ENCODE measurements at places on chromosomes 4 and X.

- no peak for DNase-seq
Measured at GRCh38 chrX:106932492-106932923, 12.3 kb downstream of the CLDN2 start.

- DNase-seq: no peak
Measured at GRCh38 chr4:169033660-169034059, 23.6 kb upstream of the CBR4 start.

DNA sequence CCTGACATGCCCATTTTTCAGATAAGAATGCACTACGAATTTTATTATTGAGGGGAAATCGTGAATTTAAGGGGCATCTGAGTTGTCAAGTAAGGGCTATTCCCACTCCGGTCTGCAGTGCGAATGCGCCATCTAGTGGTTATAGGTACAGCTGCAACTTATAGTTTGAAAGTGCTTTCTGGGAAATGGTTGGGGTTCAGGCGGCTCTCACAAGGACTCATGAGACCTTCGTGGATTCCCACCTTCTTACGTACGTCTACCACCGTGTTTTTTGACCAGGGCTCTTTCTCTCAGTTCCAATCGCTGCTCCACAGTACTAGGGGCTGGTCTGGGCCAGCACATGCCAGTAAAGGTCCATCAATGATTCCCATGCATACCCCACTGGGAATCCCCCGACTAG lies 12.3 kb downstream of the MSL3 start:
- DNase-seq: peak; percentile 69

GRCh38 chr4:85086721-85087120 lies 120.2 kb upstream of the WDFY3 start:
- DNase-seq: no peak

DNA sequence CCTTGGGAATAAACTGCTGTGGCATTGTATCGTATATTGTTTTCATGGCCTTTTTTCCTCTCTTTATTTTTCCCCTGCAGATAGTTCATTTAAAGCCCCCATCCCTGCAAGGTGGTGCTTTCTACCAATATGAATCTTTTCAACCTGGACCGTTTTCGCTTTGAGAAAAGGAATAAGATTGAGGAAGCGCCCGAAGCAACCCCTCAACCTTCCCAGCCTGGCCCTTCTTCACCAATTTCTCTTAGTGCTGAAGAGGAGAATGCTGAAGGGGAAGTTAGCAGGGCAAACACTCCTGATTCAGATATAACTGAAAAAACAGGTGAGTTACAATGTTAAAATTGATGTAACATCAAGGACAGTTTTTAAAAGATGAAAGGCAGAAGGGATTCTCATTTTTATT lies 601 bp downstream of the SMARCAD1 start:
- DNase-seq: no peak

DNA sequence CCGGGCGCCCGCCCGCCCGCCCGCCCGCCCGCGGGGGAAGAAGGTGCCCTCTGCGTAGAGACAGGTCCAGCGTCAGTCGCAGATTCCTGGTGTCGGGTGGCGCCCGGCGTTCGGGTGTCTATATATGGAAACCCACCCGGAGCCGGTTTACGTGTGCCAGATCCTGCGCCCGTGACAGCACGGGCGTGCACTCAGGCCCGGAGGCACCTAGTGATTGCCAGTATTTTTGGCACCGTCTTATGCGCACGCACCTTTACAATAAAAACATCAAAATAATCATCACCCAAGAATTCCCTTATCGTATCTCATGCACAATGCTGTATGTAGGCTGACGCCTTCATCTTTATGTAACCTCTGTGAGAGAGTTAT lies 519 bp downstream of the SLC25A4 start:
- no peak for DNase-seq

- peak; percentile 11 for DNase-seq
Measured at GRCh38 chr4:177555007-177555574, 112.9 kb upstream of the AGA start.

- DNase-seq: no peak
Measured at GRCh38 chr4:119597377-119597776, 31.2 kb downstream of the PDE5A start.

DNA sequence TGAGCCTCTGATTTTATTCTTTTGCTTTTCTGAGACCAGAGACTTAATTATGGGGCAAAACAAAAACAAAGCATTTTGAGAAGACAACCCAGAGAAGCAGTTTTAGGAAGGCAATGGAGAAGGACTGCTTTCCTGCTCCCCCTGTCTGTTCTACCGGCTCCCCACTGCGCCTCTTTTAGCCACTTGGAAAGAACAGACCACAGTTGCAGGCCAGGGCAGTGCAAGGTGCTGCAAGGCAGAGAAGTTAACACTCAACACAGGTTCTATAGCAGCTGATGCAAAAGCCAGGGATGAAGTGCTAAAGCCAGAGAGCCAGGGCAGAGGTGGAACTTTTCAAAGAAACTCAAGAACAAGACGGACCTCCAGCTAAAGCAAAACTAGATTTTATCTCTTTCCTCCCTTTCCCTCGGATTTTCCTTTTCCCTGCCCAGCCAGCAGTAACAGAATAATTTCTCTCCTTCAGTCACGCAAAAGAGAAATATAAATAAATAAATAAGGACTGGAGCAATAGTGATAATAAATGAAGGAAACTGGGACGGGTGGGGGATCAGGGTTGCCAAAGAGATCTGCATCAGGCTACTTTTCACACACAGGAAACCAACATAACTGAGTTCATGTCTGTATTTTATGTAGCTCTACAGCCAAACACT lies 10.4 kb downstream of the SH3RF1 start:
- DNase-seq: no peak

DNA sequence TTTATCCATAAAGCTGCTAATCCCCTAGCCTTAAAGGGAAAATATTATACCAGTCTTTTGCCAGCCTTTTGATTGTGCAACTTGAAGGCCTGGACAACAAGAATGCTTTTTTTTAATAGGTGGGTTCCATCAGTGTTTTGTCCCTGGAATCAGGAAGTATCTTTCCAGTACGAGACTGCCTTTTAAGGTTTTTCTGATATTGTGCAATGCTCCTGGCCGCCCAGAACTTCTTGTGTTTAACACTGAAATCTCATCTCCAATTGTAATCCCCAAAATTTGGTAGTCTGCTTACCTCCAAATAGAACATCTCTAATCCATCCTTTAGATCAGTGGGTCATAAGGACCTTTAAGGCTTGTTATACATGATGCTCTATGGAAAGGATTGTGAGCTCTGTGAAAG lies 256.7 kb downstream of the NAF1 start:
- DNase-seq: no peak

DNA sequence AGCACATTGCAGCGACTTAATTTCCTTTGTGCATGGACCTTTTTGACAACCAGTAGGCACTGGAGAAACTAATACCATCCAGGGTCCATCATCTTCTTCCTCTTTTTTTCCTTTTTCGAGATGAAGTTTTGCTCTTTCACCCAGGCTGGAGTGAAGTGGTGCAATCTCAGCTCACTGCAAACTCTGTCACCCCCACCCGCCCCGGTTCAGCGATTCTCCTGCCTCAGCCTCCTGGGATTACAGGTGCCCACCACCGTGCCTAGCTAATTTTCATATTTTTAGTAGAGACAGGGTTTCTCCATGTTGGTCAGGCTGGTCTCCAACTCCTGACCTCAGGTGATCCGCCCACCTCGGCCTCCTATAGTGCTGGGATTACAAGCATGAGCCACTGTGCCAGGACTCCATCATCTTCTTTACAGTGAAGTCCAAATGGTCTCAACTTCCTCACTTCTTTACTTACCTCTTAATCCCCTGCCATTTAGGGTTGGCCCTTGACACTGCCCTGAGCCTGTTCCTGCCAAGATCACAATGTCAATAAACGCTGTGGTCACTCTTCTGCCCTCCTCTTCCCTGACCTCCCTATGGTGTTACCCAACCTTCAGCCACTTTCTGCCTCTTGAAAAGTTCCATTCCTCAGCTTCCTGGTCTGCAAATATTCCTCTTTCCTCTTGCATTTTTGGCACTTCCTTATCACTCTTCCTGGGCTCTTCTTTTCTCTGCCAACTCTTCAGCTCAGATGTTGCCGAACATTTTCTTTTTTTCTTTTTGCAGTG lies 119.8 kb upstream of the SLC34A2 start:
- no peak for DNase-seq

DNA sequence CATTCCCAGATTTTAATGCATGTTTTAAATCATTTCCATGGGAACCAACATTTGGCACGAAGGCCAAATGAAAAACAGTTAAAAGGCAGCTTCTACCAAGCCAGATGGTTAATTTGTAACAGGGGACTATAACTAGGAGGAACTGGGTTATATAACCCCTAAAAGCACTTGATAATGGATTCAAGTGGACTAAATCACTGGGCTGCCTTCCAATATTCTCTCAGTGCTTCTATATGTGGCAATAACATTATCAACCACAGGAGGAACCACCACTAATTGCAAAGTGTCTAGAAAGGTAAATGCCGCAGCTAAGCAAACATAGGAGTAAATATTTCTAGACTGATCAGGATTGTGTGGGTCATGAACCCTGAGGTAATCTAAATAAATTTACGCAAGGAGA lies 391.5 kb downstream of the UBE2NL start:
- no peak for DNase-seq

GRCh38 chr4:47462799-47463234 lies 685 bp downstream of the COMMD8 start:
- no peak for DNase-seq

DNA sequence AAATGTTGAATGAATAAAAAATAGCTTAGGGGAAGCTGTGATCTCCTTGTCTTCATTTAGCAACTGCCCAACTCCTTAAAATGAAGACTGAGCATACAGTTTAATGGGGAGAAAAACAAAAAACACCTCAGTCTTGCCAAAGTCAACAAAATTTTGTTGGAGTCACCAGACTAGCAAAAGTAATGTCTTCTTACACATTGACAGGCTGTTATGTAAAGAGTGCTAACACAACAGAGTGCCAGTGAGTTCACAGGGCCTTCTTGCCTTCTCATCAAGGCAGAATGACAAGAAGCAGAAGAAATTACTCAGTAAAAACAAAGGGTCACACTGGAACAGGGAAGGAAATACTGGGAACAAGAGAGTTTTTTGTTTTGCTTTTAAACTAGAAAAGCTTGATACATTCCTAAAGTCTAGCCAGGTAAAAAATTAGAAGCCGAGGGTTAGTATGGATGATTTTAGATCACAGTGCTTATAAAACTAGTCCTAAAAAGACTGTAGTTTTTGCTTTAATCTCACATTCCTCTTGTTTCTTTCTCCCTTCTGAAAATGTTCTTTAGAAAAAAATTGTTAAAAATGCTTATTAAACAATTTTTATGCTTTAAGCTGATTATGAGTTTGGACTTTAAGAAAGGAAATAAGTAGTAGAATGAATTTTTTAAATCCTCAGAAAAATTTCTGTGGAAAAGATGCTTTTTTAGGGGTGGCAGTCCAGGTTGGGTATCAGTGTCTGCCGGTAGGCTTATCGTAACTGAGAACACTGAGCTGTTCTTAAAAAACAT lies 38.7 kb upstream of the FRAS1 start:
- DNase-seq: no peak

DNA sequence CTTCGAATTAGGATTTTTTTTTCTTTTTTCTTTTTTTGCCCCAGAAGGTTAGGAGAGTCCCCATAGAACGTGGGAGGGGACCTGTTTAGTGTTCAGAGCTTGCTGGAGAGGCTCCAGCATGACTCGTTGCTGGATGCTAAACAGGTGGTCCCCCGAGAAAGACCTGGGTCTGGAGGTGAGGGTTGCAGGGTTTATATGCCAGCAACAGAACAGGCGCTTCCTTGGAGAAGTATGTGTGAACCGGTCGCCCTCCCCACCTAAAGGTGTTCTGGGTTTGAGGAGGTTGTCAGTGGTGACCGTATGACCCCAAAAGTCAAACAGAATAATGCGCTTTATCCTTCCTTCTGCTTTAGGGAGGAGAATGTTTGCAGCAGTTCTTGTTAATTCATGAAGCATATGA lies 52.1 kb upstream of the SHOX start:
- DNase-seq: no peak

DNA sequence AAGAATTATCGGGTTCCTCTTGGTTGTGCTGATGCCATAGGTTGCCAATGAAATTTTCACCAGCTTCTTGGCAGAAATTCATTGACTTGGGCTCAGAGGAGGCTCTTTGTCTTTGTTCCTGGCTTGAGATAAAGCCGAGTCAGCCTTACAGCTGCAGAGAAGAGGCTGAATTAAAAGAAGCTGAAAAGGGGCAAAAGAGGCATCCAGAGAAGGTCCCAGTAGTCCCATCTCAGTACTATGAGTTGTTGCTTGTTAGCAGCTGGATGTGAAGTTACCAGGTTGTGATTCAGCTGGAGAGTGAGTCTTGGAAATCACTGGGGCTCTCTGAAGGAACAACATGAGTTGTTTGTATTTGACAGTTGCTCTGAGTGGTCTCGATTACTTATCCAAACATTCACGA lies 59.7 kb downstream of the SMAD1 start:
- DNase-seq: no peak

GRCh38 chr4:53929955-53930798 lies 134.2 kb downstream of the CHIC2 start:
- DNase-seq: peak; percentile 59

DNA sequence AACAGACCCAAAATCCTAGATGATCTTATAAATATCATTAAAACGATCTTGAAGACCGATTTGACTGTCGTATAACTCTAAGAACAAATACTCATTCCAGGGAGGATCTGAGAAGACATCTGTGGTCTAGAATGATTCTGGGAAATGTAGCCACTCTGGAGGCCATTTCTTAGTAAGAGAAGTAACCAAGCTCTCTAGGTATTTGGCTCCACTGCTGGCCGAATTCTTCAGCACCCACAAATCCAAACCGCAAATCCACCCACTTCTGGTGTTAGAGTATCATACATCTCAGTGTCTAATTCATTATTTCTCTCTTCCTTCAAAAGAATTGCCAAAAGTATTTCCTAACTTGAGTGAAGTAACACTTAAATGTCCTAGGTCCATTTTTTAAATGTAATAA lies 23.9 kb downstream of the KLHL5 start:
- no peak for DNase-seq

- DNase-seq: no peak
Measured at GRCh38 chrX:23483396-23483795, 148.7 kb downstream of the PTCHD1 start.

DNA sequence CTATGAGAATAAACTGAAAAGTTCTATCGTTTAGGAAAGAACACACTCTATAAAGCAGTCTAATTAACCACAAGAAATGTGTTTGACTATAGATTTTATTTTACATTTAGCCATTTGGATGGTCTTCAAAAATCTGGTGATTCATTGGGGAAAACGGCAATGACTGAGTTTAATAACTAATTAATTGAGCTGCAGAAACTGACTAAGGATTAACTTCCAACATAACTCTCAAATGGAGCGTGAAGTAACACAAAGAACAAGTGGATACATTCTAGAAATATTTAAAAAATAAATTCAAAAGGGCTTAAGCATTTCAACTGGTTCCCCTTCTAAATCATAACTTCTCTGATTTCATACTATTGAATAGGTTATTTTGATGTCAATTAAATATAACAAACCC lies 1582.4 kb downstream of the PCDH18 start:
- DNase-seq: no peak

DNA sequence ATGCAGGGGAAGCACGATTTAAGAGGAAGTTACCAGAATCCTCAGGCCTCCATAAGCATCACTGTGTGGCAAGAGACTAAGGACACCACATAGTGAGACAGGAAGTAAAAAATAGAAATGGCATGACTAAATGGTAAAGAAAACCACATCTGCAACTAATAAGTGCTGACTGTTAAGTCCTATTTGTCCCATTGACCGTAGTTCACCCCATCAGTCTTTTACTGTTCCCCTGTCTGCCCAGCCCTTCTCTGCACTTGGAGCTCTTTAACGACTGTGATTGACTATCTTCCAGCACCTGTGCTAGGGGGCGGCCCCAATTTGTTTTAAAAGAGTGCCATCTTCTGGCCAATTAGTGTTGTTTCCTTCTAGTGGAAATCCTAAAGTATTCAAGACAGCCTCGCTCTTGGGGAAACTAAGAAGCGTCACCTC lies 94.2 kb downstream of the MAOA start:
- peak; percentile 58 for DNase-seq
